Caki2 (cell line): ENCODE measurements at places on chromosomes 12 and 14.

DNA sequence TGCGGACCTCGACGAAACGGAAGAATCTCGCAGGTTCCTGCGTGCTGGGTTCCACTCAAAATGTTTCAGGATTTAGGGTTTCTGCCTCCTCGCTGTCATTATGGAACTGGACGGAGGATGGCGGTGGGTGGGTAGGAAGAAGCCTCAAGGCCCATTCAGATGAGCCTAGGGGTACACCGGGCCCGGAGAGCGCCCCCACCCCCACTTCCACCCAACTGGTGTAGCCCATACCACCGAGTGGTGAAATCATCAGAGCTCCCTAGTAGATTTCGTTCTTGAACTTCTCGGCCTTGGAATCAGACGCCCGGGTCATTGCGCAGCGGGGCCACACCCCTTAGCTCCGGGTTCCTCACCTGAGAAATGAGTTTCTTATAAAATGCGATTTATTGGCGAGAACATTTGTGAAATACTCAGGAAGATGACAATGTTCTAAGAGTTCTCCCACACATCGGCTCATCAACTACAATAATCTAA lies 13.3 kb upstream of the TBX3 start:
- no peak for DNase-seq

DNA sequence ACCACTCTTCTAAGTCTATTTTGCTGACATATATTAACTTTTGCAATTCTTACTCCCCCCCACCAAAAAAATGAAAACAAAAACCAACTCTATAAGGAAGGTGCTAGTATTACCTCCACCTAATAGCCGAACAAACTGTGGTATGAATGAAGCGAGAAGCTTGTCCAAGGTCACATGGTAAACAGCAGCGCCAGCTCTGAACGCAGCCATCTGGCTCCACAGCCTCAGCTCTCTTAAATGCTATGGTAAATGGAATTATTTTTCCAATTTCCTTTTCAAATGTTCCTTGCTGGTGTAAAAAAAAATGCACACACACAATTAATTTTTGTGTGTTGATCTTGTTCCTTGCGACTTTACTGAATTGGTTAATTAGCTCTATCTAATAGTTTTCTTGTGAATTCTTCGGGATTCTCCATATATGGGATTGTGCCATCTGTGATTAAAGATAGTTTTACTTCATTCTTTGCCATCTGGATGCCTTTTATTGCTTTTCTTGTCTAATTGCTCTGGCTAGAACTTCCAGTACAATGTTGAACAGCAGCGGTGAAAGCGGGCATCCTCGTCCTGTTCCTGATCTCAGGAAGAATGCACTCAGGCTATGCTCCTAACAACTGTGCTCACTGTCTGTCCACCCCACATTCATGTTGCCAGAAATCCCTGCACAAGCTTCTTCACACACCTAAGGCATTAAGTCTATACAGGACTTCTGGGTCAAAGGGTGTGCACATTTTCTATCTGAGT lies 10.7 kb upstream of the C12orf76 start:
- DNase-seq = no peak

DNA sequence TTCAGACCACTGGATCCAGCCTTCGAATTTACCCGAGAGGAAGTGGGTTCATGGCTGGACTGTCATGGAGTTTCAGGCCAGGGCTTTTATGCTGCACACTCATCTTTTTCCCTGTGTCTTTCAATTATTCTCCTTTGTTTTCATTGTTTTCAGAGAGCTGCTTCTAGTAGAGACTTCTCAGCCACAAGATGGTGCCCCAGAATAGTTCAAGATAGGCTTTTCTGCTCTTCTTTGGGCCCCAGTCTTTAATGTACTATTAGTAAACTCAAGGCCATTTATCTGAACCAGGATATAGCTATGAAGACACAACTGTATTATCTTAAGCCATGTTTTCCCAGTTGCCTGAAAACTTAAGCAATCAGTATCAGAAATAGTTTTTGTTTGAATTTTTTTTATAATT lies 30.4 kb upstream of the PSMA6 start:
- peak; percentile 12 for DNase-seq

GRCh38 chr14:25350802-25351201 lies 300.9 kb upstream of the STXBP6 start:
- DNase-seq = no peak

DNA sequence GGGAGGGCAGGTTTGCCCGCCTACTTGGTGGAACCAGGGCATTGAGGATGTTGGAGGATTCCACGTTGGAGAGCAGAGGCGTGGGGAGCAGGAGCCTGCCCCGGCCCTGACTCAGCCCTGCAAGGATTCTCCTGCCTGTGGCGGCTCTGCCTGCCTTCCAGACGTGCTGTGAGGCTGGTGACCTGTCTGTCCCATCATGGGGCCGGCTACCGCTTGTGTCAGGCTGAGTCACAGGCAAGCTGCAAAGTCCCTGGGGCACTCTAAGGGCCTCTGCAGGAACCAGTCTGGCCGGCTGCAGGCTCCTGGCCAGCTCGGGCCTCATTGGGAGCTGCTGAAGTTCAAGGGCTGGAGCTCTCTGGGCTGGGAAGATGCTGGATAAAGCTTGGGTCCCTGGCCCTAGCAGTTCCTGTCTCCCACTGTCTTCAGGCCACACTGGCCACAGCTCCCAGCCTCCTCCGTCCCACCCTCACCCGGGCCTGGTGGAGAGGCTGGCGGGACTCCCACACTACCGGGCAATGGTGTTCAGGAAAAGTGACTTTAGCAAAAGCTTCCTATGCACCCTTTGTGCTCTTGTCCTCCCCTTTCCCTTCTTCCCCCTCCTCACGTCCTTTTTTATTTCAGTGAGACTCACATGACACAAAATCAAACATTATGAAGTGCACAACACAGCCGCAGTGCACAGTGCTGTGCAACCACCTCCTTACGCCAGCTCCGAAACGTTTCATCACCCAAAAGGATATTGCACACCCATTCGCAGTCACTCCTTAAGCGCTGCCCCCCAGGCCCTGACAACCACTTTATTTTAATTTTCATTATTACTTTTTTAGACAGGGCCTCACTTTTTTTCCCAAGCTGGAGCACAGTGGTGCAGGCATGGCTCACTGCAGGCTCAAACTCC lies 22.0 kb upstream of the ULK1 start:
- DNase-seq = peak; percentile 68

DNA sequence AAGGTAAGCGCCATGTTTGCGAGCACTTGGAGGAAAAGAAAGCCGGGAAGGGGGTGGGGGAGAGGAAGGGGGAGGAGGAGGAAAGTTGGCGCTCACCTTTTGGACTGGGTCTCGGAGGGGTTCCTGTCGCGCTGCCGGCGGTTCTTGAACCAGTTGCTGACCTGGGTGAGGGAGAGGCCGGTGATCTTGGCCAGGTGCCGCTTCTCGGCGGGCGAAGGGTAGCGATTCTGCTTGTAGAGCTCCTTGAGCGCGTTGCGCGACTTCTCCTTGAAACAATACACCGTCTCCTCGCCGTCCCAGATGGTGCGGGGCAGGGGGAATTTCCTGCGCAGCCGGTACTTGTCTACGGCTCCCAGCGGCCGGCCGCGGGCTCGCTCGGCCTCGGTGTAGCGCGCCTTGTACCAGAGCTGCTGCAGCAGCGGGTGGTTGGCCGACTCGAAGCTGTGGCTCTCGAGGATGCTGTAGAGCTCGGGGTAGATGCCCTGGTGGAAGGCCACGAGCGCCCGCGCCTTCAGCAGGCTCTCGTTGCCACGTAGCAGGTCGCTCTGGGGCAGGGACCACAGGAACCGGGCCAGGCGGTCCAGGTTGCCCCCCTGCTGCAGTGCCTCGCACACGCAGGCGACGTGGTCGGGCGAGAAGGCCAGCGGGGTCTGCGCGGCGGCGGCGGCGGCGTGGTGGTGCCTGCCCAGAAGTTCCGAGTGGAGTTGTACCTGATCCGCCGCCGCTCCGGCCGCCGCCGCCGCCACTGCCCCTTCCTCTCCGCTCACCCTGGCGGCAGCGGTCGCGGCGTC lies 840 bp downstream of the SIX4 start:
- DNase-seq = peak; percentile 46

- DNase-seq = peak; percentile 81
These were observed at the start of gene NEUROD4 for GRCh38 chr12:55019784-55020183. TSS of gene NEUROD4 (plus strand) at chr12:55019974. CDS start at chr12:55026440, 6,466 bp downstream.

DNA sequence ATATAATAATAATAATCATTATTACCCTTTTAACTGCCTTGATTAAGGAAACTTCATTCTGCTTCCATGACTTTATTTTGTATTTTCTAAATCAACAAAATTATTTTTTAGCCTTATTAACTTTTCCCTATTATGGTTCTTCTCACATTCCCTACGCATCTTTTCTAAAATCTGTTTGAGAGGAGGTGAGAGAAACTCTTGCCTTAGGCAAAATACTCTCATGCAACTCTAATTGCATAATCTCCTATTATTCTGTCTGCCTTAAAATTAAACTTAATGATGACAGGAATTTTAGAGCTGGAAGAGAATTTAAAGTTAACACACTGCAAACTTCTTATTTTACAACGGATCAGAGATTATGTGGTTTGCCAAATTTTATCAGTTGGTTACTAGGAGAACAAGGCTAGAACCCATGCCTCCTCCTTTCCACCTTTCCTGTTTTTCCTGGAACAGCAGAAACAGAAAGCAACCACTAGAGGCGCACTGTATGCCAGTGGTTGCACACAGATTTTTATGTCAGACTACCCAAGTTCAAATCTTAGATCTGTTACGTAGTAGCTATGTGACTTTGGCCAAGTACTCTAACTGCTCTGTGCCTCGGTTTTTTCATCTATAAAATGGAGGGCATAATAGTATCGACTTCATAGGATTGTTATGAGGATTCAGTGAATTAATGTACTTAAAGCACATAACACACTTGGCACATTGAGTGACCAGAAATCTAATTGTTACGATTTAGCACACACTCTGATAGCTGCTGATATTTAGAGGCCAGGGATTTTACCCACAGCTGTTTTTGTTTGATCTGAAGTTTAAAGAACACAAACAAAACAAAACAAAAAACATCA lies 4.3 kb upstream of the BRMS1L start:
- DNase-seq = peak; percentile 17

DNA sequence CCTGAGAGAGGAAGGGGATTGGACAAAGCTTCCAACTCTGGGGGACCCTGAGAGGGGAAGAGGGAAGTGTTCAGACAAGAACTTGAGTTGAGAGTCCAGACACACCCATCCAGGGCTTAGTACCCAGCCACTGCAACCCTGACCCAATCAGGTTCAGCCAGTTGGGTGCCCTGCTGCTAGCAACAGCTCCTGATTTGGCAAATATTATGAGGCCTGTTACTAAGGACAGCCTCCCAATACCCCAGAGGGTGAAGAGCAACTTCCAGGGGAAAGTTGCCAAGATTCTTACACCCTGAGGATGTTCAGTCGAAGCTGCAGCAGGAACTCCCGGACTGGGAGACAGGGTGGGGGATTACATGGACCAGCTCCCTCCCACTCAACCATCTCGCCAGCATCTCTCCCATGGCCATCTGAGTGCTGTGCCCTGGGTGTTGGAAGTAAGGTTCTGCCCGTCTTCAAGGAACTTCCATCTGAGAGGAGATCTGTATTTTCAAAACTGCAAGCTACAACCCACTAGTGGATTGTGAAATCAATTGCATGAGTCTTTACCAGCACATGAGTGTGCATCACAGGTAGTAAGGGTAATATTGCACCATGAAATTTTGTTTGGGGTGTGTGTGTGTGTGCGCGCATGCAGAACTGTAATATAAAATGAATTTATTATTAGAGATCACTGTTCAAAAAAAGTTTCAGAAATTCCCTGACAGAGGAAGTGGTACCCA lies 11.5 kb upstream of the KRT78 start:
- peak; percentile 41 for DNase-seq

DNA sequence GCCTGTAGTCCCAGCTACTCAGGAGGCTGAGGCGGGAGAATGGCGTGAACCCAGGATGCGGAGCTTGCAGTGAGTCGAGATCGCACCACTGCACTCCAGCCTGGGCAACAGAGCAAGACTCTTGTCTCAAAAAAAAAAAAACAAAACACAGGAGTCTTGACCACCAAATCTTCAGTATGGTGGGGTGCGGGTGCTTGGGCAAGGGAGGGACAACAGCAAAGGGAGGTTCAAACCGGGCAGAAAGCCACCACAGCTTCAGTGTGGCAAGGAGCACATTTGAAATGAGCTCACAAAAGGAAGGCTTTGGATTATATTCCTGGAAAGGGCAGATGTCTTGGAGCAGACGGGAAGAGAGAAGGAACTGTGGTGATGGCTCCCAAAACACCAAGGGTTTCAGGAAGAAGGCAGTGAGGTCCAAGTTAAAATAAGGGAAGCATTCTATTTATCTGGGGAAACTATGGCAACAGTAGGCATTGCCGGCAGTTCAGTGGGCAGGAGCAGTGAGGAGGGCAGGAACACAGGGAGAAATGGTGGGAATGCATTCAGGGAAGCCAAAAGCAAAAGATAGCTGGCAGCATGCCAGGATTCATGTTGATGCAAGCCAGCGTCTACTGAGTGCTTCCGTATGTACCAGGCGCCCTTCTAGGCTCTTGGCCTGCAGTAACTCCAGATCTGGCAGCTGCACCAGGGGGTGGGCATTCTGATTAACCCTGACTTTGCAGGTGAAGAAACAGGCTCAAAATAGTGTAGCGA lies 51.0 kb upstream of the SRSF5 start:
- DNase-seq = no peak

DNA sequence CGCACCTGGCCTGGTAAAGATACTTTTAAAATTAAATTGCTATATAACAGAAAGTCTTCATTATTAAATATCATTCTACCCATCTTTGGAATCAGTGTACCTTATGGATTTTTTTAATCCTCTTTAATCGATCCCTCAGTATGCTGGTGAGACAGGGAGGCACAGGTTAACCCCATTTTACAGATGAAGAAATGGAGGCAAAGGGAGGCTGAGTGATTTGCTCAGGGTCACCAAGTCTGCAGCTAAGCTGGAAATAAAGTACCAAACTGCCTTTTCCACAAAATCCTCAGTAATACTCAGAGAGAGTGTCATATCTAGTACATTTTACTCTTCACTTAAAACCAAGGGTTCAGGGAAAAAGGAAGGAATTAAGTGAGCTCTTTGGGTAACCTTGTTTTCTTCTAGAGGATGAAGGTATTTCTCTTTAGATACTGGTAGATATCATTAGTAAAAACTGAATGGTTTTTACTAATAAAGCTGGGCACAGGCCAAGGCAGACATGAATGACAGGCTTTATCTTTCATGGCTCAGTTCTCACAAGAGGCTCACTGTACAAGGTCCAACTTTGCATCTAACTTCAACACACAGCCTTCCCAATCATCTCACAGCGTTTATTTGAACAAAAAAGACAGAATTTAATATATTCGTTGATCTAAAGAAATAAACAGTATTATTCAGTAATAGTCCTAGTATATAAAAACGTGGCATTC lies 35.3 kb upstream of the TTC7B start:
- no peak for DNase-seq

DNA sequence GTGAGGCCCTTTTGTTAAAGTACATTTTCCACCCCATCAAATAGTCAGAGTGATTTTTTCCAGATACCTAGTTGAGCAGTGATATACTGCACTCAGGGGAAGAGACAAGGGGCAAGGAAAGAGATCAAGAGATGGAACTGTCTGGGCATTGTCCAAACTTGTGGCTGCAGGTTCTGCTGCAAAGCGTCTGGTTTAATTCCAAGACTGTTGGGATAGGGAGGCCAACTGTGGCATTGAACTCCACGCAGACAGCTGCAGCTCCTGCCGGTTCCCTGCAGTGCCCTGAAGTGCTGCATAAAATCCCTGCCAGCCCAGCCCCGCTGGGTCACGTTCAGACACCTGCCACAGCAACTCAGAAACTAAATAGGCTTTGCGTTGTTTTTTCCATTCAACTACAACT lies 30.5 kb downstream of the RPH3A start:
- DNase-seq = no peak

GRCh38 chr12:54017027-54017788 lies 8.4 kb downstream of the HOXC8 start:
- DNase-seq = peak; percentile 81
